GM18507 (cell line): ENCODE measurements at places on chromosomes 6 and 20.

GRCh38 chr6:117194978-117195377, 70.4 kb upstream of the VGLL2 start:
- DNase-seq: no peak

GRCh38 chr20:47318027-47318585, 38.4 kb downstream of the ZMYND8 start:
- DNase-seq: no peak

DNA sequence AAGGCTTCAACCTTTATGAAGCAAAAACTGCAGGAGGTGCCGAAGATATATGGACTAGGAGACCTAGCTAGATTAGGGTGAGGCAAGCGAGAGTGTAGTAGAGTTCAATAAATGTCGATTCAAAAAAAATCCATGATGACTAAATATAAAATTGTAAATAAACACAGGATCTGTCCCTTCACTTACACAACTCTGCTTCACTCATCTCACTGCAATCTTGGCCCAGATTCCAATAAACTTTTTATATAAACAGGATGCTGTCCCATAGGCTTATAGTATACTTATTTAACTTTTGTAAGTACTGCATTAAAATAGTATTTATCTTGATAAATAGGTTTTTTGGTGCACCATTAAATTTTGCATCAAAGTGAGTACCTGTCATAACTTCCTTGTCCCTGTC, 648.4 kb upstream of the NRSN1 start:
- no peak for DNase-seq

DNA sequence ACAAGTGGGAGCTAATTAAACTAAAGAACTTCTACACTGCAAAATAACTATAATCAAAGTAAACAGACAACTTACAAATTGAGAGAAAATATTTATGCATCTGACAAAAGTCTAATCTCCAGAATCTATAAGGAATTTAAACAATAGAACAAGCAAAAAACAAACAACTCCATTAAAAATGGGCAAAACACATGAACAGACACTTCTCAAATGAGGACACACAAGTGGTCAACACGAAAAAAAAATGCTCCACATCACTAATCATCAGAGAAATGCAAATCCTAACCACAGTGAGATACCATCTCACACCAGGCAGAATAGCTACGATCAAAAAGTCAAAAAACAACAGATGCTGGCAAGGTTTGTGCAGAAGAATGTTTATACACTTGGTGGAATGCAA, 36.2 kb downstream of the STMND1 start:
- no peak for DNase-seq

DNA sequence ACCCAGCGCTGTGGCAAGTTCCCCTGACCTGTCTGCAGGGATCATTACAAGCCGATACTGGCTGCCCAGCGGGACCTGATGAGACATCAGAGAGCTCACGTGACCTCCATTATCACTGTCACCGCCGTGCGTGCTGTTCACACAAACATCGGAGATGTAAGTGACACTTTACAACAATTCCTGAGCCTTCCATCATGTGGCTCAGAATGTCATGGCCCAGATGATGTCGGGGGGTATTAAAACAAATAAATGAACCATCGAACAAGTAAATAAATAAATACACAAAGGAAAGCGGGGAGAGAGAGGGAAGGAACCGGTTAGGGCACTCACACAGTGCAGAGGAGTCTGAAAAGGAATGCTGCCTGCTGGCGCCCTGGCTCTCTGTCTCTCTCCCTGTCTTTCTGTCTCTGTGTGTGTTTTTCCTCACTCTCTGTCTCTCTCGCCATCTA, 195.1 kb downstream of the BMP7 start:
- no peak for DNase-seq

DNA sequence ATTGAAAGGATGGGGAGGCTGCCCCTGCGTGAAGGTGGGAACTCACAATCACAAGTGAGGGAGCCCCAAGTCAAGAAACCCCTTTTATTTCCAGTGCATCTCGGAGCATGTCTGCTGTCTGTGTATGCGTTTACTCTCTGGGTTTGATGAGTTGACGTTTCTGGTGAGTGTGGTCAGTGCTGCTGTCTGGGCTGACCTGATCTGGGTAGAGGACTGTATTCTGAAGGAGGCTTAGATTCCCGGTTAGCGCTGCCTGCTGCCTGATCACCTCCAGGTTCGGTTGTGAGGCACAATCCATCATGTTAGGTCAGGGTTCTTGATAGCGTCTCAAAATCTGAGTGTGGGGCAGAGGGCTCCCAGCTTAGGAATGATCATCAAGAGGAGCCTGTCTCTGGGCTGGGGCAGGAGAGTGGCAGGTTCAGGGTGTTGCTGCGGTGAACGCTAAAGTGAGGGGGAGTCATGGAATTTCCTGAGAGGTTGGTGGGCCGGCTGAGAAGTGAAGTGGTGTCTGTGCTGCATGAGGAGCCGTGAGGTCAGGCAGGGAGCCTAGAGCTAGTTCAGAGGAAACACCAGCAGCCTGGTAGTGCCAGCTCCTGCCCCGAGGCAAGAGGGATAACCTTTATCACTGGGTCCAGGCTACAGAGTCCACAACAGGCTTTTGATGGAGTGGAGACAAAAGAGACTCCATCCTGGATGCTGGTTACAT, 225.3 kb upstream of the CST7 start:
- no peak for DNase-seq

DNA sequence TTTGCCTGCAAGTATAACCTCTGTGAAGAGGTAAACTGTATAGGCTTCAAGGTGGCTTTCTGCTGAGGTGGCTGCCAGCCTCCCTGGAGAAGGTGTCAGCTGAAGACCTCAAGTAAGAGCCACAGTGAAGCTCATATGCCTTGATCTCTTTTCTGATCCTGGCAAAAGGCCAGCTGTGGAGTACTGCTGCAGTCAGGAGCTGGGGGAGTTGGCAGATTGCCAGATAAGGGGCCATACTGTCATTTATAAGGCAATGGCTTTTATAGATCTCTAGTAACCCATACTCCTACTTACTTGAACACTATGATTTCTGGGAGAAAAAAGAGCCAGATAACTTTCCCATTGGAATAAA, 8.8 kb upstream of the CEP85L start:
- DNase-seq: no peak

DNA sequence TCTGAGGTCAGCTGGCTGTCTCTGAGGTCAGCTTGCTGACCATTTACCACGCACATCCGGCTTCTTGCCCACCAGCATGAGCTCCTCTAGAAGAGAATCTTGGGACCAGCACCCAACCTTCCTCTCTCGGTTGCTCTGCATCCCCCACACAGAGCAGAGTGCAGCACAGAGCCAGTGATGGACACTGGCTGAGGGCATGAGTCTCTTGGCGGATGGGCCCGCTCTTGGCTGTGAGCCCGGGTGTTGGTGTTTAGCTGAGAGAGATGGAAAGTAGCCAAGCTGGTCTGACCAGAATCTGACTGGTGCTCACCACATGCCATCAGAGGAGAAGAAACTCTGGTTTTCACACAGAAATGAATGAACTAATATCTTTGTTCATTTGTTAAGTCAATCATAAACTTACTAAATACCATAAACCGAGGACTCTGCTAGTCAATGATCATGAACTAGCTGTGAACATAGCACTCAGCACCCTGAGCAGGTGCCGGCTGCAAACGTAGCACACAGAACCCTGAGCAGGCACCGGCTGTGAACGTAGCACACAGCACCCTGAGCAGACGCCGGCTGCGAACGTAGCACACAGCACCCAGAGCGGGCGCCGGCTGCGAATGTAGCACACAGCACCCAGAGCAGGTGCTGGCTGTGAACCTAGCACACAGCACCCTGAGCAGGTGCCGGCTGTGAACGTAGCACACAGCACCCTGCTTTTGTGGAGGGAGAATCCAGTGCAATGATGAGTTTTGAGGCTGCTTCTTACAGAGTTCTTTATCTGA, 10.4 kb upstream of the THBS2 start:
- no peak for DNase-seq

GRCh38 chr20:61972636-61973508, 92.8 kb downstream of the TAF4 start:
- DNase-seq: no peak

- DNase-seq: no peak
Observed at GRCh38 chr20:19176470-19177052, 35.9 kb upstream of the SLC24A3 start.

DNA sequence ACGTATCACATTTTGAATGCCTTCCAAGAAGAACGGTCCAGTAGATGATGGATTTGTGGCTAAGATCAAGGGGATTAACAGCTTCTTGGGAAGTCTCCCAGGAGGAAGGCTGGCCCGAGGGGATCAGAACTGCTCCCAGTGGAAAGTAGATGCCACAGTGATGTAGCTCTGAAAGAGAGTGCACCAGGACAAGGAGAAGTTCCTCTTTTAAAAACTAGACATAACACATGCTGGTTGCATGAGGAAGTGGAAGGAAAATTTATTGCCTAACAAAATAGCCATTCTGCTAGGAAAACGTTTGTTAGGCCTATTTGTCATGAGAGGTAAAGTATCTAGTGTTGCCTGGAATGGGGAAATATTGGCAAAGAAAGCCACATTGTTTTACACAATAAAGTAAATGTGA, 87.8 kb downstream of the CDH26 start:
- no peak for DNase-seq

GRCh38 chr6:29667158-29667557, 10.3 kb downstream of the MOG start:
- DNase-seq: no peak

DNA sequence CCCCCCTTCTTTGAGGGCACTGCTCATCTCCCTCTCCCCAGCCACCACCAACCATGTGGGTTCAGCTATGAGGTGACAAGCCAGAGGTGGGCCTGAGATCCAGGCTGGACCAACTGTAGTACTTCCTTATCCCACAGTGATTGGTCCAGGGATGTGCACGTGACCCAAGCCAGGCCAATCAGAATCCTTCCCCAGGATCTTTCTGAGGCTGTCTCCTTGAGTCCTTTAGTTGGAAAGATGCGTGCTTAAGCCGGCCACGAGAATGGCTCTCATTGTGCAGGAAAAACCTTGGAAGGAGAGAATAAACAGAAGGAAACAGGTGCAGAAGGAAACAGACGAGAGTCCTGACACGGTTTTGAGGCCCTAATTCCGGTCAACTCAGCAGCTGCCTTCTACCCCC, 39.2 kb downstream of the ZC3H12D start:
- no peak for DNase-seq

- no peak for DNase-seq
Observed at GRCh38 chr6:49072146-49072545, 390.9 kb downstream of the MMUT start.

DNA sequence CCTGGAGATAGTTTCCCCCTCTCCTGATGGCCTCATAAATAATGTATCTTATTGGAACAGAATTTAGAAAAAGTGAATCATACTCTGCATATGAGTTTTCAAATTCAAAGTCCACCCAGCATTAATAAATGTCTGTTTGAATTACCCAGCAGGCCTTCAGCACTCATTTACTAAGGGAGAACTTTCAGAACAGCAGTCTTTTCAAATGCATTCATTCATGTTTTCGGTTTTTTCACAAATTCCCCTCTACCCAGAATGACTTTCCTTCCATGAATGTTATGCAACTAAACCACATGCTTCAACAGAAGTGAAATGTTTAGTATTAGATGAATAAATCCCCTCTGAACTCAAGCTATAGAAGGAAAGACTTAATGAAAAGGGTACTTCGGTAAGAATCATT, 92.4 kb downstream of the RTN4IP1 start:
- DNase-seq: no peak

- DNase-seq: no peak
Observed at GRCh38 chr20:22379472-22379871, 204.9 kb downstream of the FOXA2 start.

GRCh38 chr6:169618526-169619490, 83.0 kb downstream of the WDR27 start:
- no peak for DNase-seq

DNA sequence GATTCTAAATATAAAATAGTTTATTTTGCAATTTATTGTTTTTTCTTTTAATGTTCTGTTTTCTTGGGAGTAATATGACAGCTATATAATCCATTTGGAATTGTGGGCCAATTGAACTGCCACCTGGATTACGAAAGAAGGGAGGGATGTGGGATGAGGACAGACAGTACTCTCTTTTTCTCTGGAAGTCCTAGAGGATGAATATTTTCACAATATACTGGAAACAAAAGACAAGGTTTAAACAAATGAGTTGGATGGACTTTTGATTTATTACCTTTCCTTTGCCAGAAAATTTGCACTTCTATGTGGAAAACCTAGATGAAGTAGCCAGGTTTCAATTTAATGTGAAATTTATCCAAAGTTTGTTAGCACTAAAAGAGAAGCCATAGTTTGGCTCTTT, 325.5 kb upstream of the IMPG1 start:
- DNase-seq: no peak

GRCh38 chr6:45344900-45345299, 16.8 kb downstream of the RUNX2 start:
- DNase-seq: no peak

DNA sequence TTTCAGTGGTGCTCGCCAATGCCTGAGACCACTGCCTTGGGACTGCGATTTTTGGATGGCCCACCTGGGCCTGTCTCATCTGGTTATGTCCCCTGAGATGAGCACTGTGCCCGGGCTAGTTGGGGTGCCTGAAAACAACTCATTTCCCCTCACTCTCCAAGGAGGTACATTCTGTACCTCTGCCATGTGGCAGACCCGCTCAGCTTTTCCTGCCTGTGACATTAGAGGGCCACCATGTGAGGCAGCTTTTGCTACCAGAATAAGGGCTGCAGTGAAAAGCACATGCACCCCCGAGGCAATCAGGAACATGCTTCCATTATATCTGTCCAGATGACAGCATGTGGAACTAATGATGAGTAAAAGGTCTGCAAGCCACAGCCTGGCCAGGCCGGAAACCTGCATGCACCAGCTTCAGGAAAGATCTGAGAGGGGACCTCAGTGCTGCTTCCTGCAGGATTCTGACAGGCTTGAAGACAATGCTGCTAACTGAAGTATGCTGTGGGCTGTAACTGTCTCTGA, 11.3 kb upstream of the SRSF6 start:
- DNase-seq: no peak

- DNase-seq: no peak
Observed at GRCh38 chr6:43476746-43477145, 624 bp upstream of the TJAP1 start.

DNA sequence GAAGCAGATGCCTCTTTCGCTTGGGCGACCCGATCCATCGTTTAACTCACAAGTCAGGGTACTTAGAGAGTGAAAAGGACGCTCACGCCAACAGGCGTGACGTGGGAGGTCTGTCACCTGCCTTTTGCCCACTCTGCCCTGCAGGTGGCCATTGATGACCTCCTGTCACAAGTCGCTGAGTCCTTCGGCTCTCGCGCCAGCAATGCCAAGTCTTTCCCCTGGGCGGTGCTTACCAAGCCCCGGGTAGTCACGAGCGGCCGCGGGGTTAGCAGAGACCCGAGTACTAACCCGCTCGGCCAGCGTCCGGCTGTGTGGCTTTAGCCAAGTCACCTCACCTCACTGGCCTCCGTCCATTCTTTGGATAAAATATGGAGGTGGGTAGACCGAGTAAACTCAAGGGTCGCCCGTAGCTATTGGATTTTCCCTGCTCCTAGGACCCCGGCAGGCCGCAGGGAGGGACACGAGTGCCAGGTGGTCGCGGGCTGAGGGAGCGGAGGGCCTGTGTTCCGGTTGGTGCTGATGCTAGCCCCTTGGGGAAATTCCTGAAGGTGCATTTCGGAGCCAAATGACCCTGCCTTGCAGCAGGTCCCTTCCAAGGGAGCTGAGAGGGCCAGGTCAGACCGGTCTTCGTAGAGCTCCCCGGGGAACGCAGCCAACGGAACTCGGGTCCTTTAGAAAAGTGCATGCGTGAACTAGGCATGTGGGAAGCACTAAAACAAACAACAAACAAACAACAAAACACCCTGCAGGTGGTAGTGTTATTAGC, 668 bp downstream of the PKIB start:
- no peak for DNase-seq
